Aortic smooth muscle cell (primary cell): ENCODE measurements at places on chromosomes 3 and 15. TPM values are rescaled to one million over a fixed set of nuclear protein-coding genes. Genes with fewer than 3 reads are reported as not detected.

COL6A6 gene
- total RNA-seq = 0.40 and 4.1 TPM in 2 replicates

NRG4 gene
- total RNA-seq = not detected in 2 replicates

GOLGA6L7 gene
- total RNA-seq = not detected in 2 replicates

C15orf62 gene
- total RNA-seq = under 0.01 and 0.06 TPM in 2 replicates

ACKR4 gene
- total RNA-seq = 157 and 395 TPM in 2 replicates

ARHGEF26 gene
- 1.8 and 2.6 TPM in 2 replicates for total RNA-seq

CD200 gene
- 4.0 and 6.1 TPM in 2 replicates for total RNA-seq

CCR1 gene
- under 0.01 and 0.13 TPM in 2 replicates for total RNA-seq

UNC13C gene
- 0.56 TPM in 1 of 2 replicates, not detected in the other for total RNA-seq
